ENCODE measurements at places on chromosomes 16 and 17.

- DNase-seq: no peak
Observed at GRCh38 chr17:34547453-34548063, 31.8 kb upstream of the TMEM132E start.

GRCh38 chr17:31116167-31116566, 21.4 kb downstream of the NF1 start:
- DNase-seq: no peak

- DNase-seq: no peak
Observed at GRCh38 chr16:85354686-85355514, 242.6 kb upstream of the CIBAR2 start.

DNA sequence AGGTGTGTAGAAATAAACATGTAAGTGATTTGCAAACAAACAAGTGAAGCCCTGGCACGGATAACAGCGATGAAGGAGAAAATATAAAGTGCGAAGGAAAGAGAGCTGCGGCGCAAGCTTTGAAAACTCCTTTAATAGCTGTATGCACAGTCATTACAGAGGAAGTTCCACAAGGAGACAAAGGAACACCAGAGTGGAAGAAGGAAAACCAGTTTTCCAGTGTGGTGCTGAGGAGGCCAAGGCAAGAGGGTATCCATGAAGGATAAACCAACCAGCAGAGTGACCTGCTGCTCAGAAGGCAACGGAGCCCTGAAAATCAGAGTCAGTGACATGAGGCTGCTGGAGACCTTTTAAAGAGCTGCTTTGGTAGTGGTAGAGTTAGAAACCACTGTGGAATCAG, 24.4 kb downstream of the METTL16 start:
- no peak for DNase-seq

- DNase-seq: peak; percentile 91
Observed at GRCh38 chr17:80254396-80255251, 6.0 kb upstream of the RNF213 start.

GRCh38 chr16:6160303-6160702, 1062.7 kb upstream of the EEF2KMT start:
- DNase-seq: no peak

GRCh38 chr17:3529817-3530741, 27.5 kb downstream of the TRPV3 start:
- DNase-seq: no peak

GRCh38 chr17:27808628-27809027, 8.3 kb upstream of the NOS2 start:
- DNase-seq: peak; percentile 70

DNA sequence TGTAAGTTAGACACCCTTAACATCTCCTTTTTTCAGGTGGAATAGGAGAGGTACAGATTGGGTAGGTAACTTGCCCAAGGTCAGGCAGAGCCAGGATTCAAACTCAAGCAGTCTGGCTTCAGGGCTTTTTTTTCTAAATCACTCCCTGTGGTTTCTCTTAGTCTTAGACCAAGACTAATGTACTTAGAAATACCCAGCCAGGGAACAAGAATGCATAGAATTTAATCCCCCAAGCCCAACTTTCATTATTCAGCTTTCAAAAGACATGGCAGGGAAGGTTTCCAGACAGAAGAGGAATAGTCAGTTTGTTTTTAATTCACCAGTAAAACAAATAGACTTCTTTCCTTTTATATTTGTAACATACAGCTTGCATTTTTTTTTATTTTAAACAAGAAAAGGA, 305.2 kb upstream of the RBFOX1 start:
- no peak for DNase-seq

- no peak for DNase-seq
Observed at GRCh38 chr16:72768591-72768990, 279.3 kb downstream of the ZFHX3 start.

GRCh38 chr17:36545077-36545464, 352 bp downstream of the GGNBP2 start:
- no peak for DNase-seq

- no peak for DNase-seq
Observed at GRCh38 chr17:66789961-66790437, 44.9 kb upstream of the CACNG5 start.

DNA sequence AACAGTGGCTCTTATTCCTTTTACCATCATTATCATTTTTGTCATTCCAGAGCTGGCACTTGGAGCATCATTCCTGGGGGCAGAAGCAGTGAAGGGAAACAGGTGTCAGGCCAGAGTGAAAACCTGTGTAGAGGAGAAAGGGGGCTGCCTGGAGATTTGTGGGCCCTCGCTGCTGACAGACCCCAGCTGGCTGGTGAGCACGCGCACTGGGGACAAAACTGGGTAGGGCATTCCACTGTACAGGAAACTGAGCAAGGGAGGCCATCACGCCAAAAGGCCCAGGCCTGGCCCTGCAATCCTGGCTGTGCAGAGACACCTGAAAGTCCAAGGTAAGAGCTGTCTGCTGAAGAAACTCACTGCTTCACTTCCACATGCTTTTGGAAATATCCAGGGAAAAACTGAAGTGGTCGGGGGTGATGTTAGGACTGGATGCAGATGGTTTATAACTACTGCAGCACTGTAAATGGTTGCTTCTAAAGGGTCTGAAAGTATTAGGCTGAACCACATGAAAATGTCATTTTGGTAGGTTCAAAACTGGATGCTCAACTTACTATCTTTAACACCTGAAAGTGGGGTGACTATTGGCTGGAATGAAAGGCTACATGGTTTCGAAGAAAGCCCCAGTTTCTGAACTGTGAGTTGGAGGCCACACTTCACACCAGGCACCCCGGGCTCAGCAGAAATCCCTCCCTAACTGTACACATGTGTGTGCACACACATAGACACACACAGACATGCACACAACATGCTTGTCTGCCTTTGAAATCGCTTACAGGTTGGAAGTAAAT, 225.0 kb downstream of the C16orf78 start:
- peak; percentile 92 for DNase-seq

GRCh38 chr16:64773184-64773583, 348.7 kb downstream of the CDH11 start:
- DNase-seq: no peak

- no peak for DNase-seq
Observed at GRCh38 chr17:75525806-75526554, 483 bp downstream of the LLGL2 start.

GRCh38 chr16:69386596-69386995, 789 bp upstream of the TERF2 start:
- DNase-seq: no peak

DNA sequence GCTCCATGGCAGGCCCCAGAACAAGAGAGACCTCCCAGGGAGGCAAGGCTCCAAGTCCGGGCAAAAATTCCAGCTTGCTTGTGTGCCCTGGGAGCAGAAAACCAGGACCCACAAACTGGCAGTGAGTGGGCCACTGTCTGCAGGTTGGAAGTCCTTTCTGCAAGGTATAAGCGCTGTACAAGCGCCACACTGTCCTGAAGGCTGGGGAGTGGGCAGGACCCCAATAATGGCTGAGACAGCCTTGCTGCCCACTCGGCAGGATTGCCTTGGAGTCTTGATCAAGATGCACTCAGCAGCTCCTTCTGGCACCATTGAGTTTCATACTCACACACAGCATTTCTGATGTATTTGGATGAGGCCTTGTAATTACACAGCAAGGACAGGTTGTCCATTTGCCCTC, 388.6 kb downstream of the CPPED1 start:
- DNase-seq: no peak

DNA sequence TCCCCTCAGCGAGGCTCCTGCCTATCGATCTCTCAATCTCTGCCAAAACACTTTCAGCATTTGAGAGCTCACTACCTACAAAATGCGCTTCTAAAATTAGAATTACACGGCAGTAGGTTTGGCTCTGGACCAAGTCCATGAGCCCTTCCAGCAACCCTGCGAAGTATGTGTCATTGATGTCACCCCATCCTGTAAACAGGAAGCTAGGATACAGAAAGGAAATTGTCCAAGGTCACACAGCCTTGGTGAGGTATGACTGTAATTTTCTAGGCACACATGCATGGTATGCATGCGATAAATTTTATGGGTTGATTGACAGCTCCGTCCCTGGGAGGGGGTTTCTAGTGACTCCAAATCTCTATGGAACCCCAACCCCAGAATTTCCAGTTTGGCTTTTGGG, 330.3 kb upstream of the CDH5 start:
- DNase-seq: no peak

DNA sequence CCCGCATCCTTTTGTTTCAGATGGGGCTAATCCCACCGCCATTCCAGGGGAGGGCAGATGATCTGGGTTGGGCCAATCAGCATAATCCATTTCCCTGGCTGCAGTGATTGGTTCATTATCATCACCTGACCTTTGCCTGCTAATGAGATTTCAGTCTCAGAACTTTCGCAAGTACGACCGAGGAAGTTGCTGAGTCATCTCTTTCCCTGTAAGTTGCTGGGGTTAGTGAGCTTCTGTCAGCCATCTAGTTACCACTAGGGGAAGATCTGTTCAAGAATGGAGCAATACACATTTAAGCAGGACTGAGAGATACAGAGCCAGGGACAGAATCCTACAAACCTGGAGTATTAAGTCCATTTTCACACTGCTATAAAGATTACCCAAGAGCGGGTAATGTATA, 65.3 kb upstream of the NUDT7 start:
- peak; percentile 22 for DNase-seq

DNA sequence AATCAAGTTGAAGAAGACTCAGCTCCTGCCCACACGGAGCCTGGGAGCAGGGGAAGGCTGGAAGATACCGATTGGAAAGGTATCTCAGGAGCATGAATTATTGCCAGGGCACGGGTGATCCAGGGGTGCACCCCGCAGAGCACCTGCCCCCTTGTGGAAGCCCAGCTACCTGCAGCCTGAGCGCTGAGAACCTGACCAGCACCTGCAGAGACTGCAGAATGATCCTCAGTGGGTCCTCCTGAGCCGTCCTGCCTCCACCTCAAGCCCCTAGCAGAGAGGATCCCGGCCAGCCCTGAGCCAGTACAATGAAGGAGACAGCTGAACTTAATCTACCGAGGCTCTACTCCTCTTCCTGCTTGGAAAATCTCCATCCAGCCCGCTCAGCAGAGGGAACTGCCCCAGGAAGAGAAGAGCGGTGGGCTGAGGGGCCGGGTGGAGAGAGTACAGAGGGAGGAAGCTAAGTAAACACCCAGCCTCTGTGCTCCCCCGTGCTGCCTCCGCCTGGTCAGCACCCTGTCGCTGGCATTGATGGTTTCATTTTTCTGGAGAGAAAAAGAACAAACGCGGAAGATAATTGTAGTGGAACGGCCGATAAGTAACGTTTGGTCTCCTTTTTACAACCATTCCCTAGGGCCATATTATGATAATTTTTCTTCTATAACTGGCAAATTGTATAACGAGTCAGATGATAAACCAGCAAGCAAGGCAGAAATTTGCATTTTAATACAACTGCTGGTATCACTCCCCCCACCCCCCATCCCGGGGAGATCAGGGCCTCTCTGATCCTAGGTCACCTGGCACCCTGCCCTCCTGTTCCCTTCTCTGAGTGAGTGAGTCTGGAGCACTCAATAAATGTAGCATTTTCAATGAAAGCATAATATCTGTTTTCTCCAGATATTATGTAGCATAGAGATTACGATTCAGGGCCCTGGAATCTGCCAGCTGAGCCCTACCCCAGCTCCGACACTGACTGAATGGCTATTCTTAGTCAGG, 204.5 kb upstream of the RPL38 start:
- DNase-seq: peak; percentile 47

DNA sequence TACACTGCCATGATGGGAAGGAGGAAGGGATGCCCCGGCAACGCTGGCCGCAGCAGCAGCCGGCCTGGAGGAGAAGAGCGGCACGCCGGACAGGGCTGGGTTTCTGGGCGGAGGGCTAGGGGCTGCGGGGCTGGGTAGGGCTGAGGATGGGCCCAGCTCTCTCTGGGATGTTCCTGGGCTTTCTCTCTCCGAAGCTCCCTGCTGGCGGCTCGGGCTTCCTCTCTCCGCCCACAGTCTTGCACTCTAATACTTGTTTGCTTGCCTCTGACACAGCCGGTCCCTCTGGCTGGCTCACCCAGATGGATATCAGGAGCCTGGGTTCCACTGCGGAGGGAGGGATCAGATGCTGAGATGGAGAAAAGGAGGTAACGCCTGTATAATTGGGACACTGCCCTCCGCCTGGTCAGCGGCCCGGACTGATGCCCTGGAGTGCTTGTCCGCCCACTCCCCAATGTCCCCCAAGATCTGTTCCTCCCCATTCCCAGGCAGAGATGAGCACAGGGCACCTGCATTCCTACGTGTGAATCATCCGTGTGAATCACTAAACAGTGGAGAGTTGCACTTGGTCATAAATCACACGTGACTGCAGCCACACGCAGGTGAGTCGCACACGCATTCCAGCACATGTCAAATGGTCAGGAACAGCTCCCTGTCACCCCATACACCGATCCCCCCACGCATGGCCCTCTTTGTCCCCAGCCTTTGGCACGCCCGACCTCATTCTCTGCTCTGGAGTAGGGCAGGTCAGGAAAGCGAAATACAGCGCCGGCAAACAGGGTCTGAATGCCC, at the start of gene ALOXE3:
TSS of gene ALOXE3 (minus strand) at position 535 of the 789 bp plus-strand sequence. CDS start at position 11, 524 bp downstream.
- no peak for DNase-seq

DNA sequence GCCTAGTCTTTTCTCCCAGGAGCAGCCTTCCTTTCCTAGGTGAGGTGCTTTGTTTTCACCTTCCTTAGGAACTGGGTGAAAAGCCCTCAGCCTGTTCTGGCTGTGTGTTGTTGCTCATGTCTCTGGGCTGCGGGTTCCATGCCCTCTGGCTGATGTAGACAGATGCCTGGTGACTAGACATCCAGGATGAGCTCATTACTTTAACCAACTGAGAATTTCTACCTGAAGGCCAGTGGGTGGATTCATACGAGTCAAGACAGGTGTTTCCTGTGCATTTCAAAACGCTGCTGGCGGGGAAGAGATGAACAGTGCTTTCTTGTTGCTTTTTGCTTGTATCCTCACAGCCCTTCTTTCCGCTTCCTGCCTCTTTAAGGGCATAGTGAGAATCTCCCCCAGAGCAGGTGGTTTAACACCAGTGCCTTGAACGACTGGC, 22.3 kb downstream of the SAP30BP start:
- DNase-seq: peak; percentile 87

GRCh38 chr17:82463391-82463790, 4.8 kb downstream of the NARF start:
- no peak for DNase-seq

DNA sequence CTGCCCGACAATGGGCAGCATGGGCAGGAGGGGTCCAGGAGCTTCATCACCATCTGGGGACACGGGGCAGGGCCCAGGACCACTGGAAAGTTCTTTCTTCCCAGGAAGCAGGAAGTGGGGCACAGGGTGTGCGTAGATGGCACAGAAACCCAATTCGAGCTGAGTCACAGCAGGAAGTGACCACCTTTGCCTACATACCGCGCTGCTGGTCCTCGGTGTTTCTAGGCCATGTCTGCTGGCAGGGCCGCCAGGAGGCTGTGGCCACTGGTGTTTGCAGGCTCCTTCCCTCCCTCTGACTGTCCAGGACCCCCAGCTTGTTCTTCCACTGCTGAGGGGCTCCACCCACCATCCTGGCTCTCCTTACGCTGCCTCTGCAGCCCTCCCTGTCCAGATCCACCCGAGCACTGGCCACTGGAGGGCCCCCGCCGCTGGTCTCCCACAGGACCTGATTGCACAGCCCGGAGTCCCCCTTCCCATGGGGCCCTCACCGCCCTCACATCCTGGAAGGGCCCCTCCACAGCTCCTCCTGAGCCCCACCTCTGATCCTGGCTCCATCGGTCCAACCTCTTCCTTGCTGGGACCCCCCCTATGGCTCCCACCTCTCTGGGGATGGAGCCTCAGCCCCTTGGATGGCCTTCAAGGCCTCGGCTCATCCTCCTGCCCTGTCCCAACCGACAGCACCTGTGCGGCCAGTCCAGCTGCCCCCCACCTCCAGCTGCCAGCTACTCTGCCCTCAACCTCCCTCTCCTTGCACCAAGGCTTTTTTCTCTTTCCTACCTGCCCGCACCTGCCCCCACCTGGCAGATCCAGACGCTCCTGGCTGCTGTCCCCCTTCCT, 14.5 kb upstream of the RASD1 start:
- DNase-seq: no peak

GRCh38 chr16:21626659-21627277, 25.6 kb downstream of the IGSF6 start:
- no peak for DNase-seq
